T follicular helper cell (primary cell): ENCODE measurements at places on chromosomes 2 and 18.

- no peak for DNase-seq
Measured at GRCh38 chr2:62568074-62568473, 62.1 kb upstream of the TMEM17 start.

DNA sequence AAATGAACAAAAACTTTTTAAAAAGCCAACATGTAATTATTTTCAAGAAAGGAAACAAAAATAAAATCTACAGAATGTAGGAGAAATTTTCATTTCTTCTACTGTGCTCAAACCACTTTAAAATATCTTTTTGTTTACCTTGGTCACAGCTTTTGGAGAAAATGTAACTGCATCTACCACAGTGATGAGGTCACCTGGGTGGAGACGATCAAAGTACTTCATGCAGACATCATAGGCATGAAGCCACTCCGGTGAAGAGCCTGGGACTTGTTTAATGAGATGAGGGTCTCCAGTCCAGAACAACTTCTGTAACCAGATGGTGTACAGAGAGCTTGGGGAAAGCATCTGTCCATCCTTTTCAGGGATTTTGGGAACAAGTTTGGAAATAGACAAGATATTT is 285.8 kb downstream of the NBAS start:
- DNase-seq = no peak

DNA sequence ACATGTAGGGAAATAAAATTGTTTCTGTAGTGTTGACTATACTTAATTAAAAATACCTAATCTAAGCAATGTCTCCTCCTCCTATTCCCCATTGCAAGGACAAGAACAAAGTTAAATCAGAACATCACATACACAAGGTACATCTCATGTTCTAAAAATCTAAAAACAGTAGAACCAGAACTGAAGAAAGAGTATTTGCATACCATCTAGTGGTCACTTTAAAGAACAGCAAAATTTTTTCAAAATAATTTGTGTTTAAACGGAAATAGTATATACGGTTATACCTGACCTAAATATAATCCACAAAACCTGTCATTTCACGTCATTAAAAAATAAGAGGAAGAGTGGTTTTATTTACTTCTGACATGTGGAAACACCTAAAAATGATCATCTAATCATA is 294.3 kb upstream of the KCNH7 start:
- DNase-seq = no peak

DNA sequence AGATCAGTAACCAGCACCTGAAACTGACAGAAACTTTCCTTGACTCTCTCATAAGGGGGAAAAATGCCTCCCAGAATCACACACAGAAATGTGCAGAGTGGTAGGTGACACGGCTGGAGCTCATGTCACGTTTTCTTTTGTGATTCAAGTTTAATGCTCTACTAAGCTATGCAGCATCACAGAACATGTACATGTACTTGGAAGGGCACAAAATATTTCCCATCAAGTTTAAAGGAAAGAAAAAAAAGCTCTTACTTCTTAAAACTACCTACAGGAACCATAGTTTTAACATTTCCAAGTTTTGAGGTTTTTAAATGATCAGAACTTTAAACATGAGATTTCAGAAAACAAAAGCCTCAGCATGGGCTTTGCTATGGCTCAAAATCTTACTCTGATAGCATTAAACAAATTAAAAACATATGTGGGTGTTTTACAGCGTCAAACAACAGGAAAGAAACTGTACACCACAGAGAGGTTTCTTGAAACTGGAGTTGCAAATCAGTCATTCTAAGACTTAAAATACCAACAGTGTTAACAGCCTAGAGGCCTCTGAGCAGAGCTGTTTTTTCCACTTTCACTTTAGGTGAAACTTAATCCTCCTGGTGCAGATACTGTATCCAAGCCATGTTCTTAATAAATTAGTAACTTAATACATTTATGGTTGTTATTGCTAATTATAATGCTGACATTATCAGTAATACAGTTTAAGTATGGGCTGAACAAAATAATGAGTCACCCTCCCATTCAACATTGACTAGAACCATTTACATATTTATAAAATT is 30.1 kb downstream of the MBP start:
- DNase-seq = no peak

DNA sequence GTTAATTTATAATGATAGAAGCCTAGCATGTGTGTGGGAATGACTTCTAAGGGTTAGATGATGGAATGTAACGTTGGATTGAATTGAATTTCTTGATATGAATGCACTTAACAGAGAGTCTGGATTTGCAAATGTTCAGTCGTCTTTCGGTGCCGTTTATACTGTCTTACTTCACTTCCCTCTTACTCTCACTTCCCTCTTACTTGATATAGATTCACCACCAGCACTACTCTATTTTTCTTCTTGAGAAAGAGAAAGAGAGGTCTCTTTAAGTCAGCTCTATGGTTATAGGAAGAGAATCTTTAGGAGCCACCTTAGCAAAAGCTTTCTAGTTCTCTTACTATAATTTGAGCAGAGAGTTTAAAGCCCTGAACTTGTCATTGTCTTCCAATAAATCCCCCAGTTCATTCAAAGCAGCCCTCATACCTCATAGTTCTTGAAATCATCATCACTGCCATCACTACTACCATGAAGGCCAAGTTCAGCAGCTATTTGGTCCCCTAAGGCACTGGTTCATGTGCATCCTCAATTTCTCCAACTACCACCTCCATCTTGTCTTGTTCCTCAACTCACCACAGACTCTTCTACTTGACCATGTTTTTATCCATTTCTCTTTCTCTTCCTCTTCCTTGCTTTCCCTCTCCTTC is 501.7 kb upstream of the TCF4 start:
- no peak for DNase-seq

DNA sequence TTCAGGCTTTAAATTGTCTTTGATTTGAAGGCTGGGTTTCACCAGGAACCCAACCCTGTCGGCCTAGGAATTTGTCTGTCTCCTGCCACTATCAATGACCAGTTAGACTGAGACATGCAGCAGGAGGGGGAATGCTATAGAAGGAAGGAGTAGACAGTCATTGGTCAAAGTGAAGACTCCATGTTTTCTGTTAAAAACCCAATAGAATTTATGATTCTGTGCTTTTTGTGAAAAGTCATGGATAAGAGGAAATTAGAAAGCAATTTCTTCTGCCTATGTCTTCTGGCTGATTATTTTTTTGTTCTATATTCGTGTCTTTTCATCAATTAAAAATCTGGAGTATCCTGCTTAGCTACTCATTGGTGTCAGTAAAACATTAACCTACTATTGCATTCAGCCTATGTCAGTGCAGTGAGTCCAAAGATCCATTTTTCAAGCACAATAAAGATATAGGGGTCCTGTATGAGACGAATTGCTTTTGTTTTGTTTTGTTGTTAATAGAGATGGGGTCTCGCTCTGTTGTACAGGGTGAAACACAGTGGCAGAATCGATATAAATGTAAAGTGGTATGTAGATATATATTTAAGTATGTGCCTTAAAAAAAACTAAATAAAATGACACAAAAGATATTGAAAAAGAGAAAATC is 7.9 kb upstream of the KYNU start:
- no peak for DNase-seq

- DNase-seq = no peak
Measured at GRCh38 chr2:129719335-129719734, 260.1 kb upstream of the RAB6C start.

DNA sequence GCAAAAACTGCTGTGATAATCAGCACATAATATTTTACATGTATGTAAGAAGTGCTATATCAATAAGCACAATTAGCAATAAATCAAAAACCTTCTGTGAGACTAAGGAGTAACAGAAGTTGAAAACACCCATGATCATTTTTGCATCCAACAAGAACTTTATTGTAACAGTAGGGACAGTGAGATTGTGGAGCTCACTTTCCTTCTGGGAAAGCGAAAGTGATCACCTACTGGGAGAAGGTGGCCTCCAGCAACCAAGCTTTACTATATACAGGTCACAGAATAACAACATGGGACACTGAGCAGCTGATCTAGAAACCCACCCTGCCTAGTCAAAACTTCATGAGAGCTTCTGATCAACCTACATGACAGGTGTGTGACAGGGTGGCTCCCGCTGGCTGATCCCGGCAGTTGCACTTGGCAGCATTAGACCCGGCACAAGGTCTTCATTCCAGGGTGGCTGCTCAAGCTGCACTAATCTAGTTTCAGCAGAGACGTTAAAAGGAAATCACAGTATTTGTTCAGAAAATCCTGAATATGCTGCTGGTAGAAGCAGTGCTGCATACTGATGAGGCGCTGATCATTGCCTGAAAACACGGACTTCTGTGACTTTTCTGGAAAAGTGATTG is 63.5 kb upstream of the ARL5A start:
- DNase-seq = no peak

DNA sequence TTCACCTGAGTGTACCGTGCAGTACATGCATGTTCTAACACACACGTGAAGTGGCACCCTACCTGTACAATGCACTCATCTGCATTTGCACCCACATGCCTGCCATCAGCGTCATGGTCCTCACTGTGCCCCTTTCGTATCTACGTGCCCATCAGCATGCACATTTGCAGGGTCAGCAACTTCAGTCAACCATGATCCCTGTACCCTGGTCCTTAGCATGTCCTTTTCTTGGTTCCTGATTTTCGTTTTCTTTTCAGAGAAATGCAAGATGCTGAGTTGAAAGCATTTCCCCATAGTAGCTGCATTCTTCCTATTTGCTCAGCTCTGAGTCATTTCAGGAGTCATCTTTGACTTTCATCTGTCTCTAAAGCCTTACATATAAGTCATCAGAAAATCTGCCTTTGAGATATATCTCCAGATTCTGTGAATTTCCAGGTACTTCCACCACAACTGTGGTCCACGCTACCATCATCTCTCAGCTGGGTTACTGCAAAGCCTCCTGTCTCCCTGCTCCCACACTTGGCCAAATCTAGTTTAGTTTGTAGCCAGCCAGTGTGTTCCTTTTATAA is 14.7 kb upstream of the PUM2 start:
- DNase-seq = no peak

DNA sequence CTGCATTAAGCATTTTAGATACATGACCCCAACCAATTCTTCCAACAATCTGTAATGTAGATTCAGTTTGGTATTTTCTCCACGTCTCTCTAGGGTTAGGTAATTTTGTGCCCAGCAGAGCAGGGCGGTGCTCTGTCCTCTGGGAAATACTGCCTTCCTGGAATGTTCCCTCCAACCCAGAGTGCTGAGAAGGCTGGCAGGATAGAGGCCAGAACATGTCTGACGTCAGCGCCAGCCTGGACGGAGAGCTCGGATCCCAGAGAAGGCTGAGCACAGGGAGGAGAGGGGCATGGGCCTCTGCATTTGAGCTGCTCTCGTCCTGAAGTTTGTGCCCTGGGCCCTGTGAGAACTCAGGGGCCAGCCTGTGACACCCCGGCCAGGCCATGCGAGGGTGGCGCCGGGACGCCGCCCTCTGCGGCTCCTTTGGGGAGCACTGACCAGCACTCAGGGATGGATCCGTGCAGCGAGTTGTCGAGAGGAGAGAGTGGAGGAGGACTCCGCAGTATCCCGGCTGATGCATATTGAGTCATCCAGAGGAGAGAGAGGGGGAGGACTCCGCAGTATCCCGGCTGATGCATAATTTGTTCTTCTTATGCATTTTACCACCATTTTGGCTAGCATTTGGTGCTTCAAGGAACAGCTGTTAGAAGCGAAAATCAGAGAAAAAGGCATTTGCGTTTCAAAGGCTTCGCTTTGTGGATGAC is 80.0 kb upstream of the PXDN start:
- DNase-seq = no peak

- DNase-seq = no peak
Measured at GRCh38 chr18:32735781-32736180, 37.0 kb downstream of the KLHL14 start.

GRCh38 chr2:42903821-42904575 is 111.6 kb upstream of the HAAO start:
- no peak for DNase-seq

- no peak for DNase-seq
Measured at GRCh38 chr18:33781429-33781828, 203.4 kb downstream of the ASXL3 start.

DNA sequence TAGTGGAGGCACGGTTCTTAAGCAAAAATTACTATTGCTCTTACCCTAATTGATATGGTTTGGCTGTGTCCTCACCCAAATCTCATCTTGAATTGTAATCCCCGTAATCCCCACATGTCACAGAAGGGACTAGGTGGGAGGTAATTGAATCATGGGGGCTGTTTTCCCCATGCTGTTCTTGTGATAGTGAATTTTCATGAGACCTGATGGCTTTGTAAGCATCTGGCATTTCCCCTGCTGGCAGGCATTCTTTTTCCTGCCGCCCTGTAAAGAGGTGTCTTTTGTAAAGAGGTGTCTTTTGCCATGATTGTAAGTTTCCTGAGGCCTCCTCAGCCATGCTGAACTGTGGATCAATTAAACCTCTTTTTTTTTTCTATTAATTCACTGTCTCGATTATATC is 1691.8 kb upstream of the SLC39A10 start:
- no peak for DNase-seq
